Testis (tissue), 5 donors: ENCODE measurements at places on chromosomes 11 and 22. TPM values are rescaled to one million over a fixed set of nuclear protein-coding genes. Genes with fewer than 3 reads are reported as not detected.

The FOLH1 gene
- total RNA-seq: 3.1 TPM

The IL18 gene
- total RNA-seq: 4.7 TPM

The RBMXL2 gene
- 58.2 TPM for total RNA-seq

The OR6A2 gene
- total RNA-seq: 2.6 TPM

The GATD1 gene
- 80.9 TPM for total RNA-seq
